Stimulated activated CD4-positive, alpha-beta T cell treated with anti-CD3 and anti-CD28 coated beads, TNF-alpha, amount 100 ng/mL, for 48 hours (primary cell): ENCODE measurements at places on chromosomes 7 and 10.

GRCh38 chr10:74213571-74214162, 62.6 kb downstream of the ADK start:
- no peak for DNase-seq

- no peak for DNase-seq
Measured at GRCh38 chr10:132351611-132352010, 19.6 kb downstream of the LRRC27 start.

DNA sequence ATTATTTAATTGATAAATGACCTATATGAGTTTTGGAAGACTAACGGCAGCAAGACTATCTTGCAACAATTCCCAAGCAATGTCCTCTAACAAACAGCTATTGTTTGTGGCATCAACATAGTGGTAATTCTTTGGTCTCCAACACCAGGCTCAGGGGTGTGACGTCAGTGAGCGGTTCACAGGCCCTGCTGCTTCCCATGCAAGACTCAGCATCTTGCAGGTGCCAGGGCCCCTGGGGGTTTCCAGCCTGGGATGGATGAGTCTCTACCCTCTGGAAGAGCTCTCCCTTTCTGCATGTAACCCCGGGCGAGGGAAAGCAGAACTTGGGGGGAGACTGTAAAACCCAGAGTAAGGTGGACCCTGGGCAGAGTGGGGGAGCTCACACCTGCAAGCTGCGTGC, 164.7 kb downstream of the ACTR3B start:
- DNase-seq = no peak

GRCh38 chr7:41039386-41039953, 663.4 kb downstream of the INHBA start:
- DNase-seq = no peak

DNA sequence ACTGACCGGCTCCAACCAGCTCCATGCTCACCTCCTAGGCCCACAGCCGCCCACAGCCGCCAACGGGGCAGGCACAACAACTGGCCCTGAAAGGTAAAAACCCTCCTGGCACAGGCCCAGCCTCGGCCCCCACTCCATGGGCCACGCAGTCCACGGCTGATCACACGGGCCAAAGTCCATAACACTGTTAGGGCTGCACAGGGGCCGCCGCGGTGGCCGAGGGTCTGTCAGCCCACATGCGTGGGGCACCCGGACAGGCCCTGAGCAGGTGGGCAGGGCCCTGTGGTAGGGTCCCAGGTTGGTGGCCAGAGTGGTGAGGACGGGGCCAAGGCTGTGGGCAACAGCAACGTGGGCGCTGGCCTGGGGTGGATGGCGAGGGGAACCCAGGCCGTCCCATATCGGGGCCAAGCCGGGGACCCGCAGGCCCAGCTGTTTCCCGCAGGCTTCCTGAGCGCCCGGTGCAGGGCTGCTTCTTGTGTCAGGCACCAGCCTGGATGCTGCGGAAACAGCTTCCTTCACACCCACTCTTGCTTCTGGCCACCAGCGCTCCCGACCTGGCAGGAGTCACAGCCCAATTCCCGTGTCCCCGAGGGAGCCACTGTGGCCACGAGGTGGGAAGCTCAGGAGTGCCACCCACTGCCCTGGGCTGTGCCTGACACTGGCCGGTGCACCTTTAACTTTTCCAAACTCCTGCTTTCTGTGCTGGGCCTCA, 29.2 kb downstream of the CYP2W1 start:
- DNase-seq = no peak

DNA sequence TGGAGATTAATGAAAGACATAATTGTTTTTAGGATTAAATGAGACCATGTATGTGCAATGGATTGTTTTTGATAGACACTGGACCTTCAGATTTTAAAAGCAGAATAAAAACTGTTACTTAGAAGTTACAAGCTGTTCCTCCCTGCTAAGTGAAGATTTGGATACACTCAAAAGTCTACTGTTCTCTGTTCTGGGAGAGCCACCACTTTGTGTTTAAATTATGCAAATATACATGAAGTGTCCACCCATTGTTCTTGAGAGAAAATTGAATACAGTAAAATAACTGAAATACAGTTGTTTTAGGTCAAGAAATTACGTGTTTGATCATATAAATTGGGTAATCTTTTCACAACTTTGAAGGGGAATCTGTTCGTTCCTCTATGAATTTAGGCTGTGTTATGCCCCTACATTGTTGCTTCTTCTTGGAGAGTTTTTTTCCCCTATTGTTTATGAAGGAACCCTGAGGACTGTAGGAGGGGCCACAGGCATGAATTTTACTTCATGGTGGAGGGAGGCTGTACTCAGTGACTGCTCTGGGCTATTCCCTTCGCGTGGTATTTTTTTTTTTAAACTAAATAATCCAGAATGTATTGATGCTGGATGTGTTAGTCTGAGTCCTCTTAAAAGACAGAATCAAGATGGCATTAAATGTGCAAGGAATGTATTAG, 18.6 kb upstream of the VCL start:
- no peak for DNase-seq

- no peak for DNase-seq
Measured at GRCh38 chr10:125038637-125039036, 96.7 kb downstream of the ZRANB1 start.

GRCh38 chr7:87627634-87627994, 584 bp upstream of the RUNDC3B start:
- DNase-seq = no peak

DNA sequence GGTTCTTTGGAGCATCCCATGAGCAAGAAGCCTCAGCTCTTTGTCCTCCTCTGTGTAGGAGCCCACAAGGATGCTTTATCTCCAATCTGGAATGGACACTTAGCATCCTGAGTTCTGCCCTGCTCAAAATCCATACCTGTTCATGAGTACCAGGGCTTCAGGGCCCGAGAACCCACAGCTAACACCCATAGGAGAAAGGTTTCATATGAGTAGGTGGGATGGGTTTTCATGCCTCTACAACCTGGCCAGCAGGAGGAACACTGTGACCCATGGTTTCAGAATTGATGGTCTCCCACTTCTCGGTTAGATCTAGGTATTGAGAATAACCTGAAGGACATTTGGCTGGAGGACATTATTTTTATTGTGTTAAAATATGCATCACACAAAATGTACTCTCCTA, 57.8 kb downstream of the TBXAS1 start:
- no peak for DNase-seq

- no peak for DNase-seq
Measured at GRCh38 chr10:71981015-71981875, 17.1 kb downstream of the CHST3 start.

GRCh38 chr10:123906296-123906695, 14.7 kb upstream of the CPXM2 start:
- DNase-seq = no peak

DNA sequence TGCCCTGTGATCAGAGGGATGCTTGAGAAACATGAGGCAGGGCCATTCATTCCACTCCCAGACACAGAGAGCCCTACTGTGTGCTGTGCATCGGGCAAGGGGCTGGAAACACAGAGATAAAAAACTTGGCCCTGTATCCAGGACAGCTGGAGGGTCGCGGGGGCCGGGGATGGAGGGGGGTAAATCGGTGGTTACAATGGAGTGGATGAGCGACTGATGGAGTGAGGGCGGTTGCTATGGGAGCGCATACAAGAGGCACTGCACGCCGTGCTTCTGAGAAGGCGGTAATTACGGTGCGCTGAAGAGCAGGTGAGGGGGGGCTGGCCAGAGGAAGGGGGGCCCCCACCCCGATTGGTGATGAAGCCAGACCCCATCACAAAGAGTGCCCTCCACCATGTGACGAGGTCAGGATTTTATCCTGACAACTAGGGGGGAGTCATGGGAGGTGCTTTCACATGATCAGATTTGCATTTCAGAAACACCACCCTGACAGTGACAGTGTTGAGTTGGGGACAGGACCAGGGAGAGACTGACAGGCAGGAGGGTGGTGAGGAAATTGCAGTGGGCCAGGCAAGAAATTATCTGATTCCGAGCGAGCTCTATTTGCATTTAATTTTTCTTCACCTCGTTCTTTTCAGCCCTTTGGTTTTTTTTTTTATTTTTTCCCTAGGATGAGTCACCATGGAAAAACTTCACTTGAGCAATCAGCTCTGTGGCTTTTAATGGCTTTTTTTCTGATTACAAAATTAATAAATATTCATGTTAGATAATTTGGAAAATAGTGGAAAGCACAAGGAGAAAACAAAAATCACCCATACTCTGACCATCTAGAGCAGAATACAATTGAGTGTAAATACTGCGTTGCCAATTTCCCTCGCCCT, 7.8 kb downstream of the CPA5 start:
- no peak for DNase-seq

- no peak for DNase-seq
Measured at GRCh38 chr10:90138844-90139243, 437.5 kb downstream of the KIF20B start.

DNA sequence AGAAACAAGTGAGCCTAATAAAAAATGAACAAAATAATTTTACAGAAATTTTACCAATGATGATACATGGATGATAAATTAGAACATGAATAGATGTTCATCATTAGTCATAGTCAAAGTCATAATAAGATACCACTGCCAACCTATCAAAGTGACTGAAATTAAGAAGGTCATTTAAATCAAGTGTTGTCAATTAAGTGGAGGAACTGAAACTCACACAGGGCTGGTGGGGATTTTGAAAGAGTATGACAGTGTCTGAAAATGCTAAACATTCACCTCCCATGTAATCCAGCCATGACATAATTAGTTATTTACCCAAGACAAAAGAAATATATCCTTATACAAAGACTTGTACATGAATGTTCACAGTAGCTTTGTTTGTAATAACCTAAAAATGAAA, 57.1 kb upstream of the DYNC1I1 start:
- no peak for DNase-seq

- DNase-seq = no peak
Measured at GRCh38 chr10:4093438-4093837, 308.4 kb upstream of the KLF6 start.

- no peak for DNase-seq
Measured at GRCh38 chr7:55475855-55476803, 96.2 kb downstream of the VOPP1 start.

DNA sequence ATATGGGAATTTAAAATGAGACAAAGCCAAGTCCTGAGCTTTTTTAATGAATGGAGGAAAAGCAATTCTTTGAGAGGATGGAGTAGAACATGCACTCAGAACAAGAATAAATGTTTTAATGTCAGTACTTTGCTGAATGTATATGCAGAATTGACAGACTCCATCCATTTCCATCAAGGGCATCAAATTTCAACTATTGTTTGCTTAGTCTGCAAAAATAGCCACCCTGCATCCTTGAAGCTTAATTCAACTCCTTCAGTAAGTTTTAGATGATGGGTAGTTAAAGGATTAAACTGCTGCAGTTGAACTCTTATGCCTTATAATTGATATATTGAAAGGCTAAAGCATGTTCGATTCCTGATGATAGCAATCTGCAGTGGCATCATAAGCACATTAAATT, 99.7 kb upstream of the IFRD1 start:
- no peak for DNase-seq

GRCh38 chr10:5762531-5762930, 50.7 kb downstream of the GDI2 start:
- no peak for DNase-seq

DNA sequence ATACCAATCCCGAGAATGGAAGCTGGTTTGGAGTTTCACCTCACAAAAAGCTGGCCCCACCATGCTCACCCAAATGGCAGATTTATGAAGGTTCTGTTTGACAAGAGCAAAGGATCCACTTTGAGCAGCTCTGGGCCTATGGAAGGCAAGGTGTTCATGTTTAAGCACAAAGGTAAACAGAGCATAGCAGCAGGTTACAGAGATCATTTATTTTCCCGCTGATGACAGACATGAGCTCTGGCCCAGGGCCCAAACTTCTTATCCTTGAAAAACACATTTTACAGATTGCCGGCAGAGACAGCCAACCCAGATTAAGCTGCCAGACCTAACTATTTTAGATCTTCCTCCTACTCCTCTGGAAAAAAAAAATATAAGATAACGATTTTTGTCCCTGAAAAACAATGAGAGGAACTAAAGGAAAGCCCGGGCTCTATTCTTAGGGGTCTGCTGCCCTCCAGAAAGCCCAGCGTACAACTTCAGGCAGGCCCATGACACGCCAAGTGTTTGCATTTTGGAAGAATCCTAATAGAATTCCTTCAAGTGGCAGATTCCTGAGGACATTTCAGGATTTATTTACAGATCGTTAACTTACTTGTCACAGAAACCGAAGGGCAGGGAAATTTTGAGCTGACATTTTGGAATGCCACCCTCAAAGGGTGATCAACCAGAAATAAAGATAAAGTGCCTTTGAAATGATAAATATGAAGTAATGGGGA, 40.0 kb downstream of the SYPL1 start:
- DNase-seq = no peak

- DNase-seq = no peak
Measured at GRCh38 chr7:38506004-38506403, 125.2 kb downstream of the AMPH start.

DNA sequence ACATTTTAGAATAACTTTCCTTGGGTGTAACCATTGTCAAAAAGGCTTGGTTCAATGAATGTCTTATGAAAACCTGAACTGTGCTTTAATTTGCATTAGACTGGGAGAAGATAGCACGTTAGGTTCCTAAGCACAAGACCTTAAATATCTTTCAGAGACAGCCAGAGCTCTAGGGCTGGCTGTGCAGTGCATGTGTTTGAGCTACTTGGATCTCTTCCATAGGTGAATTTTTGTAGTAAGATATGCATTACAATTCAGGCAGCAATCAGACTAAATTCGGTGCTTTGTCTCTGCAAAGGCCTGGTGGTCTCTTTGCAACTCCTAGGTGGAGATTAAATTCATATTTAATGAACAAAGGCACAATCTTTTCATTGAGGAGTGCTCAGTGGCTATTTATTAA, 192.0 kb downstream of the ZNF438 start:
- DNase-seq = no peak
